ENCODE measurements at places on chromosomes 3 and 15. TPM values are rescaled to one million over a fixed set of nuclear protein-coding genes. Genes with fewer than 3 reads are reported as not detected.

The ECE2 gene
- not detected for total RNA-seq

The TMEM212 gene
- total RNA-seq = not detected

The EPB42 gene
- not detected for total RNA-seq

The RFC4 gene
- 105 TPM for total RNA-seq

The IP6K1 gene
- 40.7 TPM for total RNA-seq

The RASGRF1 gene
- total RNA-seq = 0.09 TPM

The EIF4E3 gene
- 17.9 TPM for total RNA-seq

The ANKRD63 gene
- 0.41 TPM for total RNA-seq

The CPLX3 gene
- total RNA-seq = 0.16 TPM

Data from activated T-helper 2 cell treated with anti-CD3 and anti-CD28 coated beads, Interferon-gamma antibody, Interleukin-2, Interleukin-4, amounts not matched to agents 10 μg/mL and 5 μg/mL and 100 μg/mL, durations not matched to agents 14 hours and 24 hours and 36 hours (primary cell).